ENCODE measurements at places on chromosomes 6 and 20.
A peak's percentile ranks its signal among the peaks of the same experiment; 100 is the strongest.

- no peak for DNase-seq
These were observed 41.4 kb downstream of the TPD52L1 start for GRCh38 chr6:125194941-125195340.

- no peak for DNase-seq
These were observed 129.8 kb downstream of the PREX1 start for GRCh38 chr20:48697845-48698491.

DNA sequence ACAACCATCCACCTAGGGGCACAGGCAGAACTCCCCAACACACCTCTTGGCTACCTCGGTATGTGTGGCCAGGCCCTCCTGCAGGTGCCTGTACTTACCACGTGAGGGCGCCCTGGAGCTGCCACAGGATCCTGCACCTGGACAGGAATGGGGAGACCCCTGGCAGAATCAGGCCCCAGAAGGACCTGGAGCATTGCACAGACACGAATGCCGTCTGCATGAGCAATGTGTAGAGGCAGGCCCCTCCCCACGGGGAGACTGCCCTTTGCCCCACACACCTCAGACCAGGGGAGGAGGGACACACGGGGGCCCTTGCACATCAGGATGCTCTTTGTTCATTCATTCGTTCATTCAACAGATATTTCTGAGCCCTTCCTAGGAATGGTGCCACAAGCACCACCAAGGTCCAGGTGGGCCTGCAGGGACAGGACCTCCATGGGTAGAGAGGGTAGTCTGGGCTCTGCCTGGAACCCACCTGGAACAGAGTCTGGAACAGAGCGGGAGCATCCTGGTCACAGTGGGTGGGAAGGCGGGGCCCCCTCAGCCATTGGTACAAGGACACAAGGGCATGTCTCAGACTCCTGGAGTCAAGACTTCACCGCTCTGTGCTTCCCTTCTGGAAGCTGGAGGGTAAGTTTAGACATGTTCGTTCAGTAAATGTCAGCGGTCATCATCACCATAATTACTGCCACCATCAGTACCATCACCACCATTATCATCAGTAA is 32.3 kb downstream of the YTHDF1 start:
- DNase-seq = peak; percentile 47

DNA sequence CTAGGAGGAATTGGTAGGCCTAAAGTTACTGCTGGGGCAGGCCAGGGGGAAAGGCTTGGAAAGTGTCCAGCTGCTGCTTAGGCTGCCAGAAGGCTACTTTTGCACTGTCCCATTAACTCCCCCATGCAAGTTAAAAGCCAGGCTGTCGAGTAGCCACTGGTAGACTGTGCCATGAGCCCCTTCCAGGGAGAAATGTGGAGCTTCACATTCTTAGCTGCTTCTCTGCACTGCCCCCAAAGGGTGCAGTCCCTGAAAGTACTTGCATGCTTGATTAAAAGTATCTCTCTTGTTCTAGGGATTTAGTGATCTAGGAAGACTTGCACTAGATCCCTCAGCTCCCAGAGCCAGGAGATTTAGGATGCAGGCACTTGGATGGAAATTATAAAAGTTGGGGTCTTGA is 57.3 kb downstream of the CDC5L start:
- no peak for DNase-seq

- DNase-seq = no peak
These were observed 71.3 kb upstream of the EYA4 start for GRCh38 chr6:133169901-133170300.

GRCh38 chr6:112149236-112149635 is 61.8 kb downstream of the FAM229B start:
- DNase-seq = no peak

DNA sequence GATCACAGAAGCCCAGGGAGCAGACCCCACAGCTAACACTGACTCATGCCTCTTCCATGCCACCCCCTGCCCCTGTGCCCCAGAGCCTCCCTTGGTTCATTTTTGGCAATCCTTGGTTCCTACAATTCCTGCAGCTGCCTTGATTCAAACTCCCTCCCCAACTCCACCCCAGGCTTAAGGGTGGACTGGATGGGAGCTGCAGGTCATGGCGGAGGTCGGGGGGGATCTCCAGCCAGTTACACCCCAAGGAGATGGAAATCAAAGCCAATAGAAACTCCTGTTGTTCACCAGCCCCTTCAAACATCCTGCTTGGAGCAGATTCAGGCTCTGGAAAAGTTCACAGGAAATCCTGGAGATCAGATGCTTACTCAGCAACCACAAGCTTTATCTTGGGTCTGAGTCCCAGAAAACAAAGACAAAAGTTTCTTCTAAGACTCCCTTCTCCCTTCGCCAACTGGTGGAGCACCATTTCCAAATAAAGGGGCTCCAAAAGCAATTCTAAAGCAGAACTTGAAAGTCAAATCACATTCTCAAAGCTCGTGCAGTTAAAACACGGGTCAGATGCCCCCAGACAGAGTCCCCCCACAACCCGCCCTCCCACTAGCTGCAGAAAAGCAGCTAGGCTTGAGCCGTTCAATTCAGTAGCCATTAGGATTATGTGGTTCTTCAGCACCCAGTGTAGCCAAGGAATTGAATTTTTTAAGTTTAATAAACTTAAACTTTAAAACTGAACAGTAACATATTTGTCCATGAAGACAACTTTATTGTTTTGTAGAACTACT is 149.5 kb downstream of the ANKRD60 start:
- DNase-seq = no peak

DNA sequence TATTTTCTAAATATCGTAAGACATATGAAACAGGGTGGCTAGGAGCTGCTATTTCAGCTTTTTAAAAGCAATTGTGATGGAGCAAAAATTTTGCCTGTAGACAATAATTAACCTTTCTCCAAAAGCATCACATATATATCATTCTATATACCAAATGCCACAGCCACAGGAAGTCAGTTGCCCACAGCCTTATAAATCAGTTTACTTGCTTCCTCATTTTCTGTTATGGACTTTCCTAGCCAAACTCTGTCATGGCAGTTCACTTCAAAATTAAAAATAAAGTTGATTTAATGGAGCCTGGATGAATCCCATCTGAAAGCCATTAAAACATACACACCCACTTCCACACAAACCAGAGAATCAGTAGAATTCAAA is 93.4 kb upstream of the NHSL1 start:
- no peak for DNase-seq

- DNase-seq = no peak
These were observed 302.4 kb upstream of the POU3F2 start for GRCh38 chr6:98532004-98532403.
